ENCODE measurements at places on chromosomes 2 and 18.

DNA sequence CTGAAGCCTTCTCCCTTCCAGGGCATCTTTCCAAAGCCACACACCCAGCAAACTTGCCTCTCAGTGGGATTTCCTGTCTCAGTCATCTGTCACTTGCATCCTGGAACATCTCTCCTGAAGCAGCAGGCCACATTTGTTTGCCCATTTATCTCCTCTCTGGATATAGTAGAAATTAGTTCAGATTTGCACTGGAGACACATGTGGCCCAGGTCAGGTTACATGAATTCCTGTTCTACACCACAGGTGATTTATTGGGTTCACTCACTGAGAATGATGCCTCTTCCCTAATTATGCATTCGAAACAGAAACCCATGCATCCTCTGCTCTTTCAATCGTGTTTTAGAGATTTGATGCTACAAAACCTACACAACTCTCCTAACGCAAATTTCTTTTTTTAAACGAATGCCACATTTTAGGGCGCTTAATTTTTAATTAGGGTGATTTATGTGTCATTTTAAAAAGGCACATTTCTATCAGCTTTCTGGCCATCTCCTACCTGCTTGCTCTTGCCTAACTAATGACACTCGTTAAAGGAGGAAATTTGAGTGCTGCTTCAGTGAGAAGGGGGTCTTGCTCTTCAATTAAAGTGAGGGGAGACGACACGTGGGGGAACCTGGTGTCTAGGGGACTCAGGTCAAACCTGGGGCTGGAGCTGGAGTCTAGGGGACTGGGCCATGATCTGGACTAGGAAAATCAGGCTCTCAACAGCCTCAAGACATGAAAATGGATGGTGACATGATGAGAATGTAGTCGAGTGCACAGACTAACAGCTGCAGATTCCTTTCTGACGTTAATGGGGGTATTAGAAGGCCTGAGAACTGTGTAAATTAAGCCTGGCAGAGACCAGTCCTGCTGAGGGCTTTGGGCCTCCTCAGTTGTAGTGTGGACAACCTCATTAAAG lies 221.4 kb downstream of the CLIP4 start:
- no peak for DNase-seq

GRCh38 chr2:39549000-39549399 lies 111.9 kb upstream of the MAP4K3 start:
- DNase-seq, result no peak

DNA sequence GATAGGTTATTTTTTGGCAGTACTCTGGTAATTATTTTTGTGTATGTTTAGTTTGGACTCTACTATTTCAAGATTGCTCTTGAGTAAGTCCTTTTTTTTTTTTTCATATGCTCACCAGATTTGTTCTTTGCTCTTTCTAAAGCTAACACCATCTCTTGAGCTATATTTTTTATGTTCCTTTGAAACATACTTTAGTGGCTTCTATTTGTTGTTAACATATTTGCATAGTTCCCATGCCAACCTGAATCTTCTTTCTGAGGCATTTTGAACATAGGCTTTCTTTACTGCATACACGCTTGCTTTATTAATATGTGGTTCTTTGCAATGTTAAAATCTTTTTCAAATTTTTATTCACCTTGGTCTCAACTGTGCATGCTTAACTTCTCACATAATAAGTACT lies 1644.9 kb downstream of the SUCLG1 start:
- no peak for DNase-seq

DNA sequence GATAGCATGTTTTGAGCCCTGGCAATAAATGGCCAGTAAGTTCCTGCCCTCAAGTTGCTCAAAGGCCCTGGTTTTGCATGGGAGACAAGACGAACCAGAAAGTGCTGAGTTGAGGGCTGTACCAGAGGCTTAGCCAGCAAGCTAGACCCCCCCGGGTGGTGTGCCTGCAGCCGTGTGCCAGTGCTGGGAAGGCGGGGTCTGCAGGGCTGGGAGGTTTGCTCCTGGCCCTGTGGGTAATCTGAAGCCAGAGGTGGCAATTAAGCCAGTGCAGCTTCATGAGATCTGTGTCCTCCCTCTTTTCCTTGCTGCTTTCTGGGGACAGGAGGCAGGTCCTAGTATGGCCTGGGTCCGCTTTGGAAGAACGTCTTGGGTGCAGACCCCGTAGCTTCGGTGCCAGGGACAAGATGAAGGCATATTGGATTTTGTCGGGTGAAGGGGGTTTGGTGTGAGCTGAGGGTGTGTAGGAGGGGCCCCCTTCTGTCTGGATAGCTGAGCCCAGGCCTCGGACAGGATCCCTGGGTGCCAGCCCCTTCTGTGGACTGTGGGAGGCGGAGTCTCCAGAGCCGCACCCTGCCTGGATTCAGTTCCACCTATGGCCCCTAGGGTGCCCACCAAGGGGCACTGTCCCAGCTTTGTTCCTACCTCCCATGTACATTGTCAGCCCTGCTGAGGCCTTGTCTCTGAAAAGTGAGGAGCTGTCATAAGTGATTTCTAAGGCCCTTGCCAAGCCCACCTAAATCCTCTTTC lies 15.6 kb downstream of the ATOH8 start:
- DNase-seq, result no peak

GRCh38 chr2:3651691-3652648 lies 6.0 kb upstream of the ALLC start:
- peak; percentile 24 for DNase-seq

GRCh38 chr2:146677280-146677679 lies 1167.5 kb upstream of the ACVR2A start:
- no peak for DNase-seq

Data from stimulated activated CD8-positive, alpha-beta memory T cell treated with anti-CD3 and anti-CD28 coated beads, Interleukin-7, amount 100 ng/mL, for 1 hour (primary cell).